CD4-positive, alpha-beta T cell treated with Interferon gamma for 1 hour (primary cell): ENCODE measurements at places on chromosomes 13 and 19.

GRCh38 chr13:73250061-73250460 is 191.3 kb downstream of the KLF5 start:
- no peak for DNase-seq

DNA sequence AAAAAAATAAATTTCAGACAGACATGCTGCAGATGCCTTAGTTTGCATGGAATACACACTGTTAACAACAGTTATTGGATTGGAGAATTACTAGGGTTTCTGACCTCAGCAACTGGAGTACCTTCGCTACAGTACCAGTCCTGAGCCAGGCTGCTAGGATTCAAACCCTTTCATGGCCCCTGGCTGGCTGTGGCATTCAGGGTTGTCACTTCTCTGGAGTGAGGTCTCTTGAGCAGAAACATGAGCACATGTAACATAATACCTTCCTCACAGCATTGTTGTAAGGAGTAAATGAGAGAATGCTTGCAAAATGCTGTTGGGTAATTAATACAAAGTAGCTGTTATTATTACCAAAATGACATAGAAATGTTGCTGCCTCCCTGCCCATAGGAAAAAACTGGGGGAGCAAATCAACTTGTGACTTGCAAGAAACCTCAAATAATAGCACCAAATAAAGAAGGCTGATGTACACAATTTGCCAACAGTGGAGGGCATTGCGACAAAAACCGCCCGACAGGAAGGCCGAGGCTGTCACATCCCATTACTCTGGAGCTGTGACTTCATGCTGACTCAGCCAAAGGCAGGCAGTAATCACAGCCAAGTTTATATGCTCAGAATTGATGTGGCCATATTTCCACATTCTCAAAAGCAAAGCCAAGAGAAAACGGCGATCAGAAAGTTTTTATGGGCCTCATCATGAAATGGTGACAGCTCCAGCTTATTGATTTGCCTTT is 100.4 kb downstream of the RFC3 start:
- DNase-seq: peak; percentile 15

DNA sequence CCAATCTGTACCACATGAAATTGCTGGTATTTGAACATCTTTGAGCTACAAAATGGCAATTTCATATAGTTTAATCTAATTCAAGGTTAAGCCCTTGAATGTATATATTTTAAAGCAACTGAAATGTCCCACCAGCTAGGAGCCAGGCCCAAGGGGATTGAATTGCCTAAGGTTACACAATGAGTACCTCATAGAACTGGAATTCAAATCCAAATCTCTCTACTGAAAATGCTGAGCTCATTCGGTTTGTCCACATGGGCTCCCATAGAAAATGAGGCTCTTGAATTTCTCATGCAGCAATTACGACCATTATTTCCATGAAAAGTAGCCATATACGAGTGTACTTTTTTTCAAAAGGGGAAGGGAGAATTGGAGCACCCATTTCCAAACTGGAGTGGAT is 31.5 kb upstream of the FNDC3A start:
- DNase-seq: no peak

- DNase-seq: no peak
Measured at GRCh38 chr19:6035026-6035425, 57.1 kb upstream of the RANBP3 start.

DNA sequence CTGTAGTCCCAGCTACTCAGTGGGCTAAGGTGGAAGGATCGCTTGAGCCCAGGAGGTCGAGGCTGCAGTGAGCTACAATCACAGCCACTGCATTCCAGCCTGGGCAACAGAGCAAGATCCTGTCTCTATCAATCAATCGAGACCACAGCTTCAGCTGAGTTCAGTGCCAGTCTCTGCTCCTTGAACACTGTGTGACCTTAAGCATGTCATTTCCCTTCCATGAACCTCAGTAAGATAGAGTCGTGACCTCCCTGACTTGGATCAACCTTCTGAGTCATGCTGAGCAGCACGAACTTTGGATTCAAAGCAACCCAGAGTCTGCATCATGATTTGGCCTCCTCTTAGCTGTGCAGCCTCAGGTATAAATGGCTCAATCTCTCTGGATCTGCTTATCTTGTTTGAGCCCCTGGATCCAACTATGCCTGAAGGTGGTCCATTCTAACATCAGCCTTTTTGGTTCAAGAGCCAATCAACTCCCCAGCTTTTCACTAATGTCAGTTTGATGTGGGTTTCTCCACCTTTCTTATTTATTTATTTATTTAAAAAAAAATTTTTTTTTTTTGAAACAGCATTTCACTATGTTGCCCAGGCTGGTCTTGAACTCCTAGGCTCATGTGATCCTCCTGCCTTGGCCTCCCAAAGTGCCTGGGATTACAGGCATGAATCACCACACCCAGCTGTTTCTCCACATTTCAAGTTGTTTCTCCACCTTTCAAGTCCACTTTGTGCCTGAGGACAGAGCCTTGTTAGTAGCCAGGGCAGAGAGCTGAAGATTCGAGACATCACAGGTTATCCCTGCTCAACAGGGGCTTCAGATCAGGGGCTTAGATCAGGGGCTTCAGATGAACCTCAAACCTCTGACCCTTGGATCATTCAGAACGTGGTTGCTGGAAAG is 26.4 kb downstream of the PTPRS start:
- DNase-seq: no peak

GRCh38 chr13:73225990-73226389 is 167.2 kb downstream of the KLF5 start:
- no peak for DNase-seq

GRCh38 chr13:31042481-31043165 is 110.2 kb downstream of the TEX26 start:
- no peak for DNase-seq

- DNase-seq: no peak
Measured at GRCh38 chr19:6811906-6812305, 39.4 kb downstream of the VAV1 start.

GRCh38 chr19:47512183-47512947 is 2.5 kb downstream of the NAPA start:
- no peak for DNase-seq

GRCh38 chr13:101346942-101347728 is 69.2 kb downstream of the NALCN start:
- DNase-seq: no peak

DNA sequence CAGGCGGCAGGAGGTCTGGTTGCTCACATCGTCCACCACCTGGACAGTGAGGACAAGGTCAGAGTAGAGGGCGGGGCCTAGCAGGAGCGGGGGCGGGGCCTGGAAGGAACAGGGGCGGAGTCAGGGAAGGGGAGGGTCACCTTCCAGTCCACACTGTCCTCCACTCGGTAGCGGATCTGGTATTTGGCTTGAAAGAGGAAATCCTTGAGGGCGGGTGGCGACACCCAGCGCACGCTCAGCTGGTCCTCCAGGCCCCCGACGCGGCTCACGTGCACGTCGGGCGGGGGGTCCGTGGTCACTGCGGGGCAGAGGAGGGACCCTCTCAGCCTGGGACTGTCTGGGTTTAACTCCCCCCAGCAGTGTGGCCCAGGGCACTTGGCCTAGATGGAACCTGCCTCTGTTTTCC is 8.2 kb downstream of the REX1BD start:
- DNase-seq: peak; percentile 53

- peak; percentile 44 for DNase-seq
Measured at GRCh38 chr19:21482863-21483276, 22.5 kb upstream of the ZNF429 start.

GRCh38 chr19:3368441-3368795 is 2.0 kb downstream of the NFIC start:
- DNase-seq: no peak

GRCh38 chr13:97191615-97192014 is 30.5 kb upstream of the MBNL2 start:
- DNase-seq: no peak

DNA sequence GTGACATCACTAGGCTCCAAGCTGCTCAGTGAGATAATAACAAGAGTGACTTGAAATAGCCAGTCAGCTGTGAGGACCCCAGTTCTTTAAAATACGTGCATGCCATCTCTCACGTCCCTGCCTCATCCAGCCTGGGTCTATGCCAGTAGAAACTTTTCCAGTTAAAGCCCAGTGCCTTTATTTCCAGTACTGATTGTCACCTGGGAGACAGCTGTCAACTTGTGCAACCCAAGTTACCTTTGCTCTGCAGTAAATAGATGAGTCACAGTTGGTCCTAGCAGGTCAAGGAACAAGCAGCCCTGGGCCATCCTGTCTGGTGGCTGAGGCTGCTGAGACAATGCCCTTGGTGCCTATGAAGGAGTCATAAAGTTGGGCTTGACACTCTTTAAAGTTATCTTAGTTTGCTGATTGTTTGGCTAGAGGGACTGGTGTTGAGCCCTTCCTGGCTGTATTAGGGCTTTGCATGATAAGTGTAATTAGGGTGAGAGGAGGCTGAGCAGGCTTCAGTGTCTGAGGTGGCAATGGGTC is 228.7 kb downstream of the LACC1 start:
- no peak for DNase-seq

GRCh38 chr13:97505017-97505416 is 71.0 kb downstream of the RAP2A start:
- no peak for DNase-seq

DNA sequence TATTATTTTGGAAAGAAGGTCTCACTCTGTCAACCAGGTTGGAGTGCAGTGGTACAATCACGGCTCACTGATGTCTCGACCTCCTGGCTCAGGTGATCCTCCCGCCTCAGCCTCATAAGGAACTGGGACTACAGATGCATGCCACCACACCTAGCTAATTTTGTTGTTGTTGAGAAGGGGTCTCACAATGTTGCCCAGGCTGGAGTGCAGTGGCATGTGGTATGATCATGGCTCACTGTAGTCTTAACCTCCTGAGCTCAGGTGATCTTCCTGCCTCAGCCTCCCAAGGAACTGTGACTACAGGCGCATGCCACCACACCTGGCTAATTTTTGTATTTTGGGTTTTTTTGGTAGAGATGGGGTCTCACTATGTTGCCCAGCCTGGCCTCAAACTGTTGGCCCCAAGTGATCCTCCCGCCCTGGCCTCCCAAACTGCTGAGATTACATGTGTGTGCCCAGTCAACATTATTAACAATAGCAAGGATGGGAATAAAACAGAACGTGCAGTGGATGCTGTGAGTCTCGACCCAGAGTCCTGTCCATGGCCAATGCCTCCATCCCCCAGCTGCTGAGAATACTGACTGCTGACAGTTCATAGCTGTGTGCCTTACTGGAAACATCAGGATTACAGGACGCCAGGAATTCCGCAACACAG is 5.4 kb upstream of the MBD3L3 start:
- DNase-seq: no peak

DNA sequence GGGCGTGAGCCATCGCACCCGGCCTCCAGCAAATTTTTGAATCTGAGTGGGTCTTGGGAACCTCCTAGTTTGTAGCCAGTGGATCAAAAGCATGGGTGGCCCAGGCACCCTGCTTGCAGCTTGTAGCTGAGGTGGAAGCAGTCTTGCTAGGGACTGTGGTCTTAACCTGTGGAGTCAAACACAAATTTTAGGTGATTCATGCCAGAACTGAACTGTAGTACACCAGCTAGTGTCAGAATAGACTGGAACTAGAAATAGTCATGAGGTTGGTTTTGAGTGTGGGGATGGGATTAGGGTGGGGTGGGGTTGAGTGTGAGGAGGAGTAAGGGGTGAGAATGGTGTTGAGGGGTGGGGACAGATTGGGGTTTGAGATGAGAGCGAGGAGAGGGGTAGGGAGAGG is 5.8 kb downstream of the LIM2 start:
- DNase-seq: no peak

GRCh38 chr19:55251341-55252081 is 7.3 kb downstream of the PPP6R1 start:
- DNase-seq: peak; percentile 32

GRCh38 chr13:39197647-39198007 is 159.4 kb downstream of the NHLRC3 start:
- DNase-seq: no peak

DNA sequence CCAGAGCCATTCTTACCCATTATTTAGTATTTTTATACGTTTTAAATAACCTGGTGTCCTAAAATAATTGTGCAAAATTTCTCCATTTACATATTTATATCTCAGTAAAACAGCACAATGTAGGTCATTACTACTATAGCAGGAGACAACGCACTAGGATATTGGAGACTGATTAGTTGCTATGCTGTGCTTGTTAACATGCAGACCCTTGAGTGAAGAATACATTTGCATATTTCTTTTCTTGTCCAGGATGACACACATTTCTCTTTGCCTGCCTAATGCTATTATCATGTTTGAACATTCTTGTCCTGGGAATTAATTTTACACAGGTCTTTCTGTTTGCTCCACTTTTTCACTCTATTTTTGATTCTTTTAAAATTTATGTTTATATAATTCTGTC is 823.8 kb upstream of the ATXN8OS start:
- DNase-seq: no peak

DNA sequence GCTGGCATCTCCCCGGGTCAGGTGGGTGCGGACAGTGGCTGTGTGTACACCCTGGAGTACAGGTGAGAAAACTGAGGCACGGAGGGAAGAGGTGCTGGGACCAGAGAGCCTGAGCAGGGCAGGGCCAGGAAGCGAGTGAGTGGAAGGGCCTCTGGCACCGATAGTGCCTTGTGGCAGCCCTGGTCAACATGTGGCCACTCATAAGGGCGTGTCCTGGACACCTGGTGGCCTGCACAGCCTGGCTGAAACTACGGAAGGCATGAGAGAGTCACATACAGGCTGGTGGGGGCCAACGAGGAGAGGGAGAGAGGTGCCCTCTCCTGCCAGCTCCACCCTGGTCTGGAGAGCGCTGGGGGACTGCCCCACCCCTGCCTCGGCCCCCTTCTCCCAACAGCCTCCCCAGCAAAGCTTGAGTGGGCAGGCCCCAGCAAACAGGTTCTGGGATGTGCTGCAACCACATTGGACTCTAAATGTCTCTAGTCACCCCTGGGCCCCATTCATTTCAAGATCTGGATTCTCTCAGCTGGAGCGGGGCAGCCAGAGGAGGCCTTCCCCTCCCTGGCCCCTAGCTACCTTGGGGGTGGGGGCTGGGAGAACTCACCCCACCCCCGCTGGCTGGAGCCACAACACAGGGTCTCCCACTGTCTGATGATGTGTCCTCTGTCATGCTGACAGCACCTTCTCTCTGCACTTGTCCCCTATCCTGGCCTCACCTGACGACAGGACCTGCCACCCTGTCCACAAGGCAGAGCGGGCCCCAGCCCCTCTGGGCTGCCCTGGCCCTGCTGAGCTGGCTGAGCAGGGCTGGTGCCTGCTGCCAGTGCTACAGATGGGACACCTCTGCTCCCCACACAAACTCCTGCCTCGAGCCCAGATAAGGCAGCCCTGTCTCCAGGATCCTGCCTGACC is 5.8 kb downstream of the CBARP start:
- DNase-seq: no peak

DNA sequence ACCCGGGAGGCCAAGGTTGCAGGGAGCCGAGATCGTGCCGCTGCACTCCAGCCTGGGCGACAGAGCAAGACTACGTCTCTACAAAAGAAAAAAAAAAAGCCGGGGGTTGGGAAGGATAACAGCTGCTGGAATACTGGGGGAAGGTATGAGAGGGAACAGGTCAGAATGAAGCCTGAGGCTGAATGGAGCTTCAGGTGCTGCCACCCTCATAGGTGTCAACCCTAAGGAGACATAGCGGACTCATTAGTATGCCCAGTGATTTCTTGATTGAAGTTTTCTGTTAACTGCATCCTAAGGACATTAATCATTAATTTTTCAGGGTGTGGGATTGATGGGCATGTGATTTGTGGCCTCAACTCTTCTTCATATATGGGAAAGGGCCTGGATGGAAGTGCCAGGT is 6.0 kb downstream of the SMARCA4 start:
- DNase-seq: no peak
